Tibial nerve (tissue), 4 donors: ENCODE measurements at places on chromosomes 12 and 14. TPM values are rescaled to one million over a fixed set of nuclear protein-coding genes. Genes with fewer than 3 reads are reported as not detected.

DNA sequence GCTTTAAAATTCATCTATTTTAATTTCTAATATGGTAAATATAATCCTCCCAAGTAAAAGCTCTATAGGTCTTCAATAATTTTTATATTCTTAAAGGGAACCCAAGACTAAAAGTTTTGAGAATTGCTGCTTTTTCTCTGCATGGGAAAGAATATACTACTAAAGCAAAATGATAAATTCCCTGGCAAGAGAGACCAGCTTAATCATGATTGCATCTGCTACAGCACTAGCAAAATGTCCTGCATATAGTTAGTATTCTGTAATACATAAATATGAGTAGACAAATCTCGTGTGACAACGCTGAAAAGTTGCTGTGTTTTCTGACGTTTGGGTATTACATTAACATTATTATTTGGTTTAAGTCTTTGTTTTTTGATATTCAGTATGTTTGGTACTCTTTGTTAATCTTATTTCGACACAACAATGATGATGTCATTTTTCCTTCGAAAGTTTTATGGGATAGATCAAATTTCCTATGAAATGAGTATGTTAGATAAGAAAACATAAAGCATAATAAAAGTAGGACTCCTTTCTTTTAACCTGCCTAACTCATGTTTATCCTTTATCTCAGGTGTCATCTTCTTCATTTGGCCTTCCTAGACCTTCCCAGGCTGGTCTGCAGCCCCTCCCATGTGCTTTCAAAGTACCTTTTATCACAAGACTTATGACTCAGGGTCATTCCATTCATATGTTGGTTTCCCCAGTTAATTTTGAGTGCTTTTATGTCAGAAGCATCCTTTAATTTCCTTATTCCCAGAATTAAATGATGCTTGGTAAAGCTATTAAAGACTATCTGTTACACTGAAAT, 321.9 kb downstream of the RAD51B start:
- no peak overlapping the region for H3K27ac ChIP-seq
- no peaks in the 10 kb centered on the region for H3K27me3 ChIP-seq
- no peak for DNase-seq
- no peaks in the 10 kb centered on the region for H3K36me3 ChIP-seq
- H3K4me3 ChIP-seq = no peak overlapping the region
- peaks cover 12% of the 10 kb centered on the region for H3K4me1 ChIP-seq

The TEX52 gene
- total RNA-seq = not detected

DNA sequence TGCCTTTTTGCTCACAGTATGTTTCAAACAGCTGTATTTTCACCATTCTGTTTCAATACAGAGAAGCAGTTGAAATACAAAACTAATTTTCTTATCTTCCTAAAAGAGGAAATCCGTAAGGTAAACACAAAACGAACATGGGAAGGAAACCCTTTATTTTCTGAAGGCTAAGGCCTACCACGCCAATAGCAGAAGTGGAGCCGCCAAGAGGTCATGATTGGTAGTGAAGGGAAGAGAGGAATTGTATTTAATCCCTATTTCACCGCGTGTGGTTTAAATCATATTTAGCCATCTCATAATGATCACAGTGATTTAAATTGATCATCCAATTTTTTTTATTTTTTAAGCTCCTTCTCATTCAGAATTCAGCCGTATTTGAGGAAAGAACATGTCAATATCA, 398.2 kb downstream of the PRKD1 start:
- no peak overlapping the region for H3K4me3 ChIP-seq
- H3K27me3 ChIP-seq = no peaks in the 10 kb centered on the region
- no peaks in the 10 kb centered on the region for H3K36me3 ChIP-seq
- no peak overlapping the region for H3K27ac ChIP-seq
- no peaks in the 10 kb centered on the region for H3K4me1 ChIP-seq

GRCh38 chr14:99435327-99435726, 45.3 kb downstream of the SETD3 start:
- H3K27me3 ChIP-seq = no peaks in the 10 kb centered on the region
- no peaks in the 10 kb centered on the region for H3K36me3 ChIP-seq
- no peak overlapping the region for H3K4me3 ChIP-seq
- no peak overlapping the region for H3K27ac ChIP-seq
- DNase-seq = no peak

- no peaks in the 10 kb centered on the region for H3K36me3 ChIP-seq
- peaks cover 5% of the 10 kb centered on the region for H3K4me1 ChIP-seq
- H3K27ac ChIP-seq = no peak within 1 kb of the TSS
These were observed at the start of gene KRT5 for GRCh38 chr12:52519826-52520662. KRT5 (minus strand) TSS chr12:52520394; CDS start chr12:52520296, 98 bp downstream.

DNA sequence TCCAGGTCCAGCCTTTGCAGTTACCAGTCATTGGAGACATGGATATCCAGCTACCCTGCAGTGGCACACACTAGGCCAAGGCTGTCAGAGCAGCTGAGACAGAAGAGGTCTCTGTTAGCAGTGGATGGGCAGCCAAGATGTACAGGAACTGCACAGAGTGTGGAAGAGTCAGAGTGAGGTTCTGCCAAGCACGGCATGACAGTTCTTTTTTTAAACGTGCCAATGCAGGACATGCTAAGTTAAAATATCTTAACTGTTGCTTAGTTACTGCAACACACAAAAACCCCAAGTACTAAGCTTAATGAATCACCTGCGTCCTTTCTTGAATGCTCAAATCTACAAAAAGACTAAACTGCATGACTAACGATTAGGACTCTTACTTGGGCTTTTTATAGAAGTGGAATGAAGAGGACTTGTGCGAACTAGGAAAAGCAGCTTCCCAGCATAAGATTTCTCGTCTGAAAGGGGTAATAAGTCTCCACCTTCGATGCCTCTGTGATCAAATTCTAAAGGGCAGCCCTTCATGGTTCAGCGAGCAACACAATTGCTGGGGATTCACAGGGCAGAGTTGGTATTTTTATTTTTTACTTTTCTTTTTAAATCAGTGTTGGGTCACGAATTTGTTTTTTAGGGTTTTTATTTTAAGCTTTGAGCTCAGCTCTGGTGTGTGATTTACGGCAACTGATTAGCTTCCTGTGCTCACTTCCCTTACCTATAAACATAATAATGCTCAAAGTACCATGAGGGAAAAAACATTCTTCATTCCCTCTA, 20.6 kb downstream of the MAPK1IP1L start:
- no peaks in the 10 kb centered on the region for H3K27me3 ChIP-seq
- H3K4me3 ChIP-seq = no peak overlapping the region
- H3K27ac ChIP-seq = peak overlapping the region; percentile 68
- H3K36me3 ChIP-seq = peaks cover 11% of the 10 kb centered on the region
- no peak for DNase-seq
